ENCODE measurements at places on chromosomes 2 and 18.

DNA sequence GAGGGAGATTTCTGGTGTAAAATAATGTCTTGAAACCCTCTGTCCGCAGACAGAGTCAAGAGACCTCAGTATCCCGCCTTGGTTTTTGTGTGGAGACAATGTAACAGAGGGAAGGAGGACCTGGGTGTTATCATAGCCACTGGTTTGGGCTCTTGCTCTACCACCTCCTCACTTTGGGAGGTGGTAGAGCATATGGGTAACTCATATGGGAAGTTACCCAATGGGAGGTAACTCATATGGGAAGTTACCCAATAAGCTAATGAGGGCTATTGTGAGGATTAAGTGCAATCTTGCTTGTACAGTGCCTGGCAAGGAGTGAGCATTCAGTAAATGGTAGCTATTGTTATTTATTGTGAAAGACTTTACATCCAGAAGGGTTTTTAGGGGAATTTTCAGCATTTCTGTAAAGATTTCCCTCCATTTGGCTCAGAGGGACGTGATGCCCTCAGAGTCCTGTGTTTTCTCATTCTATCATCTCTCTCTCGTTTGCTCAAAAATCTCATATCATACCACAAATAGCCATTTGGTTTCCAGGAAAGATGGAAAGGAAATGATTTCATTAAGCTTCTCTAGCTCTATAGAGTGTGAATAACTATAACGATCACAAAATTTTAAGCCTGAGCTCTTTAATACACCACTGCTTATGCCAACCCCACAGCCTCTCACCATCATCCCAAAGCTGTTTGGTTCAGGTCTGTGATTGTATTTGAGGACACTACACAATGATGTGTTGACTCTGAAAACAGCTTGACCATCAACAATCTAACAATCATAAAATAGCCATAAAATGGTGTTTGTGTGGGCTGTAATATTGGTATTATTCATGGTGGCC, 307.7 kb downstream of the STK39 start:
- DNase-seq: no peak

DNA sequence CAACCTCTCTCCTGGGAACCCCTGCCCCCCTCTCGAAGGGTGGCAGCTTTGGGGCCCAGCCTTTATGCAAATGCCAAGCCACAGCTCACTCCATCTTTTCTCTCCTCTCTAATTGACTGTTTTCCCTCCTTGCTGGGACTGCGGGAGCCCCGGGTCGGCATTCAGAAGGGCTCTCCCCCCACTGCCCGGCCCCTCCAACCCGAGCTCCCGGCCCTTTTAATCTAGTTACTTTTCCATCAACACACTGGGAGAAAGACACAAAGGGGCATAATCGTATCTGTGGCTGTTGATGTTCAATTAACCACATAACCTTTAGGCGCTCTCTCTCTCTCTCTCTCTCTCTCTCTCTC, 95.4 kb downstream of the INHBB start:
- no peak for DNase-seq

GRCh38 chr2:191018643-191019119, 4.7 kb upstream of the STAT1 start:
- DNase-seq: no peak

DNA sequence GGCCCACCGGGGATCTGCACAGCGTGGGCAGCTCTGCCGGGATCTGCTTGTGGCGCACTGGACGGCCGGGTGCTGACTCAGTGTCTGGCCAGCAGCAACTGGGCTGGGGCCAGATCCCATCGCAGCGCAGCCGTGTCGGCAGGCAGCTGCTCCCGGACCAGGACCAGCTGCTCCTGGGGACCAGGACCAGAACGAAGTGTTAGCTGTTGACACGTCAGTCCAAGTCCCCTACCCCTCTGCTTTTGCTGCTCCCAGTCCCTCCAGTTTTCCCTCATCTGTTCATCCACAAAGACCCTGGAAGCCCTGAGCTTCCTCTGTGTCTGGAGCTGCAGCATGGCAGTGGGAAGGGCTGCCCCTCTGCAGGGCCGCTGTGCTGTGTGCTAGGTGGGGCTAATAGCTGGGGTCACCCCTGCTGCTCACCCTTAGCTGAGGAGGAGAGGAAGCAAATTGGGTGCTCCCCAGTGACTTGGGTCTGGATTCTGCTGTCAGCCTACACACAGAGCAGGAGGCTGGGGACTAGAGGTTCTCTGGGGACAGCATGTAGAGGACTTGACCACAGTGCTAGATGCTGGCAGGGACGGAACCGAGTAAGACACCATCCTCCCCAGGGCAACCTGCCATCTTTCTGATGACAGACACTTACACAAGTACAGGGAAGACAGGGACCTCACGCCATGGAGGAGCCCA, 16.9 kb upstream of the KIF1A start:
- peak; percentile 62 for DNase-seq

DNA sequence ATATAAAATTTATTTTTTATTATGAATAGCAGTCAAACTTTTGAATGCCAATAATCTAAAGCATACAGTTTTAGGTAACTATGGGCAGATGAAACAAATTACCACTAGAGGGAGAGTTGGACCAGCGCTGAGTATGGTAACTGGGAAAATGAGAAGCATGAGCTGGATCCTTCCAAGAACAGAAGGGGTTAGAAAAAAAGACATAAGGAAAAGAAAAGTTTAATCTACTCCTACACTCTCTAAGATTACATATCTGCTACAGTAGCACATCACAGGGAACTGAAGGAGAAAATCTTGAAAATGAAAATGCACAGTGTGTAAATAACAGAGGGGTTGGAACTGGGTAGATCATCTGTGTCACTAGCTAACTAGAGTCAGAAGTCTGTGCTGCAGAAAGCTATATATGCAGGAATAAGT, 15.5 kb downstream of the REG3G start:
- DNase-seq: peak; percentile 3

DNA sequence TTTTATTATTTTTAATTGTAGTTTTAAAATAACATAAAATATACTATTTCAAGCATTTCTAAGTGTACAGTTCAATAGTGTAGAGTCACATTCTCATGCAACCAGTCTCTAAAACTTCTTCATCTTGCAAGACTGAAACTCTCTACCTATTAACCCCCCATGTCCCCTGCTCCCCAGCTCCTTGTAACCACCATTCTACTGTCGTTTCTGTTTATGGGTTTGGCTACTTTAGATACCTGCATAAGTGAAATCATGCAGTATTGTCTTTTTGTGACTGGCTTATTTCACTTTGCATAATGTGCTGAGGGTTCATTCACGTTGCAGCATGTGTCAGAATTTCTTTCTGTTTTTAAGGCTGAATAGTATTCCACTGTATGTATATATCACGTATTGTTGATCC, 139.4 kb downstream of the SMAD7 start:
- no peak for DNase-seq

- DNase-seq: no peak
Observed at GRCh38 chr2:71702071-71702970, 249.0 kb downstream of the DYSF start.

DNA sequence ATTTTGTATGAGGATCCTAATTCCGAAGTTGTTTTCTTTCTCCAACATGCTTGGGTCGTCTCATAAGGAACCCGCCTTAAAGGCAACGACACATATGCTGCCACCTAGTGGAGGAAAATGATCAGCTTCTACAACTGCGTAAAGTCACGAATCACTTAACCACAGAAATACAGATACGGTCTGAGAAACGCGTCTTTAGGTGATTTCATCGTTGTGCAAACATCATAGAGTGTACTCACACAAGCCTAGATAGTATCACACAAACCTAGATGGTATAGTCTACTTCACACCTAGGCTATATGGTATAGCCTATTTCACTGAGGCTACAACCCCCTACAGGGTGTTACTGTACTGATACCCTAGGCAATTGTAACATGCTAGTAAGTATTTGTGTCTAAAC, 13.1 kb downstream of the GNLY start:
- DNase-seq: peak; percentile 77

DNA sequence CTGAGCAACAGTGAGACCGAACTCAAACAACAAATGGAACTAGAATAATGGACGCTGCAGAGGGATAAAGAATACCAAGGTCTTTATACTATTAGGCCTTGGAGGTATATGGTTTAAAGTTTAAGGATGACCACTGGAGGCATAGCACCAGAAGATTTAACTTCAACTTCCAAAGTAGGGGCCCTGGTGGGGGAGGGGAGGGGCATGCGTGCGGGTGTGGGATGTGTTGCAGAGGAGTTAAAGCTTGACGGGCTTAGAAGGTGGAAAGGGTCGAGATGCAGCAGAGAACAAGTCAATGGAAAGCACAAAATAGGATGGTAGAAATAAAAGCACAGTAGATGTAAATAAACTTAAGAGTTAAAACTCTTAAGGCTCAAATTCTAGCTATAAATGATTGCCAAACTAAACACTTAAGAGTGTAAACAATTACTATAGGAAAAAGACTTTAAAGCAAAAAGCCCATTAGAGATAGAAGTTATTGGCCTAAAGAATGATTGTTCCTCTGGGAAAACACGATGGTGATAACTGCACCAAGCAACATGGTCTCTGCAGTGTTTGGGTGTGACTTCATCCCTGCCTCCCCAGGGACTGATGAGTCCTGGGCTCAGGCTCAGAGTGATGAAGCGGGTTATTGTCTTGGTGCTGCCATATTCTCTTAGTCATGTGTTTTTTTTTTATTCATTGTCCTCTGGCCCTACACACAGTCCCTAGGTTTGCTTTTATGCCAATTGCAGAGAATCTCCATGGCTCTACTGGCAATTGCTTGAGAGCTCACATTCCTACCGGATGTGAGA, 13.0 kb downstream of the RRM2 start:
- DNase-seq: no peak

- no peak for DNase-seq
Observed at GRCh38 chr18:7805096-7805495, 238.0 kb downstream of the PTPRM start.

- DNase-seq: no peak
Observed at GRCh38 chr2:207284556-207285472, 119.1 kb upstream of the KLF7 start.

GRCh38 chr18:41754332-41754731, 200.7 kb upstream of the PIK3C3 start:
- no peak for DNase-seq

DNA sequence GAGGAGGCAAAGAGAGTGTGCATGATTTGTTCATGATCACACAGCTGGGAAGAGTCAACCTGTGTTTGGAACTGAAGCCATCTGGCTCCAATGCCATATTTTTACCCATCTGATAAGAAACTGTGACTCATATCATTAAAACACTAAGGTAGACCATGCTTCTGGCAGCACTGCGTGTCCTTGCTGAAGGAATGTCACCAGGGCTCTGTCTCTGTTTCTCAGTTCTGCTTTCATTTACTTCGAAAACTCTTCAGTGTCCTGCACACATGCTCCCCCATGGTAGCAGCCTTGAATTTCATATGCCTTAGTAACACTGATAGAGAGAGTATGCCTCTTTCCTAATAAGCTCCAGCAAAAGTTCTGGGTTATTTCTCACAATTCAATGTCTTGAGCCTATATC, 830.4 kb downstream of the DCDC2C start:
- DNase-seq: no peak

- DNase-seq: no peak
Observed at GRCh38 chr2:8453904-8454302, 228.0 kb upstream of the ID2 start.

GRCh38 chr2:98037666-98038336, 42.1 kb upstream of the TMEM131 start:
- no peak for DNase-seq

- DNase-seq: no peak
Observed at GRCh38 chr2:215110918-215111317, 27.5 kb downstream of the ABCA12 start.

GRCh38 chr18:5543036-5543680, 639 bp downstream of the EPB41L3 start:
- no peak for DNase-seq

- DNase-seq: no peak
Observed at GRCh38 chr18:8609659-8610458, 622 bp downstream of the RAB12 start.

DNA sequence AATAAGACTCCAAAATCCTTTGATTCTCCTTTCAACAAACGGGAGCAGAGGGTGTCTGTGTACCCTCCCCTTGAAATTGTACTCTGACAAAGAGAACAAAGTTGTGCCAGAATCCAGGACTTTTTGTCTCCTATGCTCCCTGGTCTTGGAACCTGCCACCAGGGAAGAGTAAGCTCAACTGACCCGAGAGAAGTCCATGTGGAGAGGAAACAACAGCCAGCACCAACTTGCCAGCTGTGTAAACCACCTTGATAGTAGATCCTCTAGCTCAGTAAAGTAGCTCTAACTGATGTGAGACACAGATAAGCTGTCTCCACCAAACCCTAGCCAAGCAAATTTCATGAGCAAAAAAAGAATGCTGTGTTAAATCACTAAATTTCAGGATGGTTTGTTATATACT, 46.9 kb downstream of the LNPK start:
- no peak for DNase-seq

GRCh38 chr2:180385601-180386201, 378.6 kb upstream of the CWC22 start:
- no peak for DNase-seq

DNA sequence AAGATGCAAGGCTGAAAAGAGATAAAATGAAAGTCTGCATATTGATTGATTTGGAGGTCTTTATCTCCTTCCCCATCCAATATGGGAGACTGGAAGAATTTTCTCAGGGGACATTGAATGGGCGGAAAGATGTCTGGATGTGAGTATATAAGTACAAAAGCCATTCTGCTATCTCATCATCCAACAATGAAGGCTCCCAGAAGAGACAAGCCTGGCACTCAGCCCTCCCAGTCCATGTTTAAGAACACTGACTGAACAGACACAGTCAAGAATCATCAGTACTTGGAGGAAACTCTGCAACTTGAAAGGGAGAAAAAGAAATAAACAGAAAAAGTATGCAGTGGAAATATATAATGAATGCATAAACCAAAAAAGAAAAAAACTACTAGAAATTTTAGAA, 80.9 kb downstream of the PTRHD1 start:
- no peak for DNase-seq

- DNase-seq: no peak
Observed at GRCh38 chr2:230589025-230589424, 123.6 kb upstream of the CAB39 start.

GRCh38 chr2:142325870-142326269, 195.1 kb upstream of the LRP1B start:
- DNase-seq: no peak

DNA sequence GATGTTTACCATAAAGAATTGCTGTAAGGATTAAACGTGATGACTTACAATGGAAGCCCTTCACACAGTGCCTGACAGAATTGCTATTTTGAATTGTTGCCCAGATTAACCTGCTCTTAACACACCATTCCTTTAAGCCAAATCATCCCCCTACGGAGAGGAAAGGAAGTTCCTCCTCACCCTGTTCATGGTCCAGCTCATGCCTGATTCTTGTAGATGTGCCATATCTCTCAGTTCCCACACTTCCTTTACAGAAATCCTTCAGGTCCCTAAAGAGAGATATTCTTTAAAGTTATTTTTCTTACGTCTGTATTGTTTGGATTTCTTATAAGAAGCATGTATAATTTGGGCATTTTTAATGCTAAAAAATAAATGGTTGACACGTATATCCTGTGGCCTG, 127.5 kb upstream of the DAPL1 start:
- no peak for DNase-seq

DNA sequence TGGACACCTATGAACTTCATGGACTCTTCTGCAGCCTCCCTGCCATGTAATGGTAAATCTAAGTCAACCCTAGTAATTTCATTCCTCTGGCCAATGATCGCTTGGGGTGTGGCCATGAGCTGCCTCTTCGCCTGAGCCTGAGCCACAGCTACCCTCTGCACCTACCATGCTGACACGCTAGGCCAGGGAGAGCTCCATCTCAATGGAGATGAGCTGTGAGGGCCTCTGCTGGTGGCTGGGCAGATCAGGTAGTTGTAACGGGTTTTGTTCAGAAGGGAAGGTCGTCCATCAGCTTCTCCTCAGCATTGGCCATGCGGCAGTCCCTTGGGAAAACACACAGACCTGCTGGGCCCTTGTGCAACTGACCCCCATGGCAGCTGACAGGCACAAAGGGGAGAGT, 24.4 kb downstream of the MPHOSPH10 start:
- no peak for DNase-seq

Measured in globus pallidus (tissue), 1 donor.